ENCODE measurements at places on chromosomes 1 and 21. TPM values are rescaled to one million over a fixed set of nuclear protein-coding genes. Genes with fewer than 3 reads are reported as not detected.
A peak's percentile ranks its signal among the peaks of the same experiment; 100 is the strongest.

The BARHL2 gene
- not detected for total RNA-seq

- no peak for DNase-seq
These were observed 9.0 kb upstream of the RHBG start for GRCh38 chr1:156359973-156360372.

DNA sequence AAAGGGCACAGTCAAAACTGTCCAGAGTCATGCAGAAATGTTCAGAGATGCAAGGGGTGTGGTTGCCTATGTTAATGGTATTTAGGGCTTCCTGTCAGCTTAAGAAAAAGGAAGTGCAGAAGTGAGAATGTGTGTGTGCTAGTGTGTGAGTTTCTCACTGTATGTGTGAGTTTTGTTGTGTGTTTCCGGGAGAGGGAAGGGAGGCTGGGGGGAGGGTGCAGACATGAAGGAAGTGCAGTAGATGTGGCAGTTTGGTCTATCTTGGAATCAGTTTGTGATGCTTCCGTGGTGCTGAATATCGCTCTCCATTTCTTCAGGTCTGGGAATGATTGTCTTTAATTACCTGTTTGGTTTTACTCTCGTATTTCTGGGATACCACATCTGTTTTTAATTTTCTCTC, 16.5 kb upstream of the ATP6V1G3 start:
- DNase-seq = peak; percentile 24

- DNase-seq = peak; percentile 88
These were observed at the start of gene ST6GALNAC3 for GRCh38 chr1:76074321-76075187. Gene ST6GALNAC3, plus strand, starts transcription at chr1:76074746.

The FAAH gene
- total RNA-seq = 6.0 TPM

- no peak for DNase-seq
These were observed 51.5 kb downstream of the FOXO6 start for GRCh38 chr1:41412748-41413147.
